CD4-positive, alpha-beta T cell treated with Interferon gamma for 1 hour (primary cell): ENCODE measurements at places on chromosomes 7 and 10.
A peak's percentile ranks its signal among the peaks of the same experiment; 100 is the strongest.

GRCh38 chr7:116100626-116101025 is 70.1 kb upstream of the TFEC start:
- no peak for DNase-seq

GRCh38 chr7:4188651-4189050 is 493.4 kb upstream of the FOXK1 start:
- DNase-seq: no peak

DNA sequence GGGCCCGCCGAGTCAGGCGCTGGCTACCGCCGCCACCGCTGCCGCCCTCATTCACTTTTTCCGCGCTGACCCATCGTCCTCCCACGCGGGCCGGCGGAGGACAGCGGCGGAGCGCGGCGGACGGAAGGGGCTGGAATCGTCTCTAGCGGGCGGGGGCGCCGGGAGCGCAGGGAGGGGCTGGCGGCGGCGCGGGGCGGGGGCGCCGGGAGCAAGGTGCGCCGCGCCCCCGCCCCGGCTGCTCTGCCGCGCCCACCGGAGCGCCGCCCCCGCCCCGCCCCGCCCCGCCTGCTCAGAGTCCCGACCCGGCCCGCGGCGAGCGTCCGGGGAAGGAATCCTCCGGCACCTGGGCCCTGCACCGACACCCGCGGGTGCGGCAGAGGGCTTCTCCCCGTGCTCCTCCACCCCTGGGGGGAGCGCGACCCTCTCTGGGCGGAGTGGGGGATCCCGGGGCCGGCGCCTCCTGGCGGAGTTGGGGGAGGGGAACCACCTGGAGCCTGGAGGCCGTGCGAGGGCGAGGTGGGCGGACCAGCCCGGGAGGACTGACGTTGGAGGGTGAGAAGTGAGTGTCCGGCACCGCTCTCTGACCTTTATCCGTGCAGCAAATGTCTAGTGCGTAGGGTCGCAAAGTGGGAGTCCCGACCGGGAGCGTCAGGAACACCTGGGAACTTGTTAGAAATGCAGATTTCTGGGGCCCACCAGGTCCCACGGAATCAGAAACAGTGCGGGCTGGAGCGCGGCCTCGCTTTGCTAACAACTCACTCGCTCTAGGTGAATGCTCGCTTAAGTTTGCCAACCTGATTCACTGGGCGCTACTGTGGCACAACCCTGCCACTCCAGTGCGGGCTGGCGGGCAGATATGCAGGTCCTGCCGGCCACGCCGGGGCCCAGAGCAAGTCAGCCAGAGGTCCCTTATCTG is at the start of gene COBL:
Gene COBL (minus strand): TSS at position 144 of the 916 bp plus-strand sequence. CDS start 176 bp downstream, outside the sequence.
- no peak for DNase-seq

DNA sequence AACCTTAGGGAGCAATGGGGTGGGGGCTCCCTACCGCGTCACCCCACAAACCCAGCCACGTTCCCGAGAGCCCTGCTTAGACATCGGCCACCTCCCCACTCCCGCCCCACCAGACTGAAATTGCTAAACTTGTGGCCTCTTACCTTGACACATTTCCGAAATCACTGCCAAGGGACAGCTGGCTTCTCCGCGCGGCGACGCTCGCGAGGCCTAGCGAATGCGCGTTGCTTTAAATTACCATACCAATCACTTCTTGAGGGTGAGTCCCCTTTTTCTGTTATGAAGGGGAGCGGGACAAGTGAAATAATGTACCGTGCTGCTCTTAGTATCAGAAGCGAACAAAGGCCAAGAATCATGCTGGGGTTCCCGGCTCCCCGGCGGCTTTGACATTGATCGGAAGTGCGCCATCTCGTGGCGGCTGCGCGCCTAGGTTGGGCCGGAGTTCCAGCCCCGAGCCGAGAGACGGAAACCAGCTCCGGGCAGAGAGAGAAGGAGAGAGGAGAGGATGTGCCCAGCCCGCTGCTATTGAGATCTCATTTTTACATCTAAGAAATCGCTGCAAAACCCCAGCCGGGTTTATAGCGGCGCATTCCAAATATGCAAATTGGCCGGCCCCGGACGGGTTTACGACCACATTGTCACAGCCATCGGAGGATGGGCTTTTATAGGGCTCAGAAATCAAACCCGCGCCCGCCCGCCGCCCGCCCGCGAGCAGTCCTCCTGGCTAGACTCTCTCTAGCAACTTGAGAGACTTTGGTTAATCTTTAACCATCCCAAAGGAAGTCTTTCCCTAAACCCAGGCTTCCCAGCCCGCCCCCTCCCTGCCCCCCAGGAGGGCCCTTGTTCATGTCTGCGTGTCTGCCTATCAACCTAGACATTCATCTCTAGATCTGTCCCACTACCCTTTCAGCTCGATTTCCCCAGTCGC is 5.3 kb downstream of the HOXA11 start:
- peak; percentile 57 for DNase-seq

DNA sequence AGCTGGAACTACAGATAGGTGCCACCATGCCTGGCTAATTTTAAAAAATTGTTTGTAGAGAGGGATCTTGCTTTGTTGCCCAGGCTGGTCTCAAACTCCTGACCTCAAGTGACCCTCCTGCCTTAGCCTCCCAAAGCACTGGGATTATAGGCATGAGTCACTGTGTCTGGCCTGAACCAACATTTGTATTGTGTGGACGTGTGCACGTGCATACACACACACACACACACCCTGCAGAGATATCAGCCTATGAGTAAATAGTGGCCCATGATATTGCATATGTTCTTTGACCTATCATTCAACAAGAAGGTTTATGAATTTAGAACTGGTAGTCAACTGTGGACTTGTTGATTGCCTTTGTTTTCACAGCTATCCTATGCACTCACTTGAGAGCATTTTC is 161.6 kb downstream of the BAMBI start:
- DNase-seq: no peak

DNA sequence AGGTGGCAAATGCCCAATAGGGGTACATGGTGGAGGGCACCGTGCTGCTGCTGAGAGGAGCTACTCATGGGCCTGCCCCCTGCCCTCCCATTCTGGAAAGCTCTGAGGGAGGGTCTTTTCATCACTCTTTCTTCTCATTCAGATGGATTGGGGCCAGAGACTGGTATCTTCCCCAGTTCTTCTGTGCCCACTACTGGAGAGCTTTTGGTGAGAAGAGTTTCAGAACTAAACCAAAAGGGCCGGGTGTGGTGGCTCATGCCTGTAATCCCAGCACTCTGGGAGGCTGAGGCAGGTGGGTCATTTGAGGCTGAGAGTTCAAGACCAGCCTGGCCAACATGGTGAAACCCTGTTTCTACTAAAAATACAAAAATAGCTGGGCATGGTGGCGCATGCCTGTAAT is 12.5 kb downstream of the ADRA2A start:
- no peak for DNase-seq

GRCh38 chr7:69035826-69036225 is 562.4 kb upstream of the AUTS2 start:
- no peak for DNase-seq

GRCh38 chr10:14670551-14671240 is 104.0 kb downstream of the FAM107B start:
- DNase-seq: no peak
